ENCODE measurements at places on chromosomes 5 and 9. TPM values are rescaled to one million over a fixed set of nuclear protein-coding genes. Genes with fewer than 3 reads are reported as not detected.

SPATA6L gene
- 3.5 TPM for polyA plus RNA-seq

GRCh38 chr9:37452611-37453010, 12.6 kb downstream of the ZBTB5 start:
- DNase-seq = no peak

DNA sequence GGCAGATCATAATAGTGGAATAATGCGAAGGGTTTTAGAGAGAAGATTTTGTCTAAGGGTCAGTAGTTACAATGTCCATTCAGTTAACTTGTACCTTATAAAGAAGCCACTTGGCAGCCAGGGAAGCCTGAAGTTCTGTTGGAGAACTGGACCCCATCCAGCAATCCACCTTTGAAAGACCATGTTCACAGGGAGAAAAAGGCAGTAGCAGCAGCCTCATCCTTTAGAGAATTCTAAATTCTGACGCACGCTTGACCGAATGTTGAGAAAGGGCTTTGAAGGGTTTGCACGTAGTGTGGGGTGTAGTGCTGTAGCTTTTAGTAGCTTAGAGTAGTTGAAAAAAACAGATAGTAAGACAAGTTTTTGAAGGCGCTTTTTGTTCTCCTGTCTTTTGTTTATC, 42.8 kb downstream of the MCCC2 start:
- DNase-seq = no peak

- no peak for DNase-seq
Measured at GRCh38 chr9:99445920-99446319, 223.8 kb downstream of the SEC61B start.
